AG04450 (cell line): ENCODE measurements at places on chromosomes 1 and 21.

DNA sequence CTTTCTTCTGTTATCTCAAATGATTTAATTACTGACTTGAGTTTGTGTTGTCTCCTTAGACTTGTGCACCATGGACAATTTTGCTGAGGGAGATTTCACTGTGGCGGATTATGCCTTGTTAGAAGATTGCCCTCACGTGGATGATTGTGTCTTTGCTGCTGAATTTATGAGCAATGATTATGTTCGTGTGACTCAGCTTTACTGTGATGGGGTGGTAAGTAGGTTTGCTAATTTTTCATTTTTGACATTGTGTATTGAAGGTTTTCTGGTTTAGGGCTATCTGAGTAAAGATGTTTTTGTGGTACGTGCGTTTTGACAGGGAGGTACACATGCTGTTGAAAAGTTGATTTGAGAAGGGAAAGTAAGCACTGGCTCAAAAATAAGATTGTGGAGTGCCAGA is 14.1 kb downstream of the TTC3 start:
- DNase-seq: no peak

GRCh38 chr1:8396786-8397406 is 79.0 kb downstream of the SLC45A1 start:
- DNase-seq: peak; percentile 89

- no peak for DNase-seq
Observed at GRCh38 chr21:38474124-38474523, 24.2 kb downstream of the ERG start.

DNA sequence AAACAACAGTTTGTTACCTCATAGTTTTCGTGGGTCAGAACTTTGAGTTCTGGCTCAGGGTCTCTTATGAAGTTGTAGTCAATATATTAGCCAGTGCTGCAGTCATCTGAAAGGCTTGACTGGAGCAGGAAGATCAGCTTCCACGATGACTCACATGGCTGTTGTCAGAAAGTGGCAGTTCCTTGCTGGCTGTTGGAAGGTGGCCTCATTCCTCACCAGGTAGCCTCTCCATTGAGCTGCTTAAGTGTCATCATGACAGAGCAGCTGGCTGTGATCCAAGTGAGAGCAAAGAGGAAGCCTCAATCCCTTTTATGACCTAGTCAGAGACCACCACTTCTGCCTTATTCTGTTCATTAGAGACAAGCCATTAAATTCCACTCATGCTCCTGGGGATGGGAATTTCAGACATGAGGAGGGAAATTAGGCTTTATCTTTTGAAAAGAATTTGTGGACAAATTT is 5.6 kb downstream of the OSBPL9 start:
- no peak for DNase-seq

DNA sequence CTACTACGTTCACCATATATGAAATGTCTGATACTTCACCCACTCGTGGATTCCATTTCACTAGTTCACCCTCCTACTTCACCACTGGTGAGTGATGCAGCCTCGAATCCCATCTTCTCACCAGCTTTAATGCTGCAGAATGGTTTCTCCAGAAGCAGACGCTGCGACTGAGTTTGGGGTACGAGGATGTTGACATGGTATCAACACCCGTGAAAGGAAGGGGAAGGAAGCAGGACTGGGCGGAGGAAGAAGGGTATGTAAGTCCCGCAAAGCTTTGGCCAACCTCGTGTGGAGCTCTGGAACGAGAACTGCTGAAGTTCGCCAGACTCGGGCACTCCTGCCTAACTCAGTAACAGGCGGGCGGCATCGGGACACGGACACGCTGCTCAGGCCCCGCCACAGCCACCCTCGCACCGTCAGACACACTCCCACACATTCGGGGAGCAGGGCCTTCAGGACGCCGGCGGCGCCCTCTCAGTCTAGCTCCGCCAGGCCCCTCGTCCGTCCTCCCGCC is 833 bp upstream of the DIP2A start:
- peak; percentile 7 for DNase-seq

- DNase-seq: peak; percentile 91
Observed at GRCh38 chr21:42939582-42940413, 14.4 kb upstream of the ERVH48-1 start.

GRCh38 chr1:212098310-212098709 is 62.8 kb downstream of the DTL start:
- DNase-seq: no peak

GRCh38 chr21:41561701-41562100 is 53.7 kb upstream of the TMPRSS2 start:
- no peak for DNase-seq

- no peak for DNase-seq
Observed at GRCh38 chr1:41791667-41792484, 126.8 kb downstream of the HIVEP3 start.

GRCh38 chr1:55931081-55931940 is 648.1 kb downstream of the PLPP3 start:
- no peak for DNase-seq

GRCh38 chr1:23997812-23998211 is 17.7 kb upstream of the SRSF10 start:
- no peak for DNase-seq

GRCh38 chr1:107547363-107548155 is 406.7 kb downstream of the NTNG1 start:
- no peak for DNase-seq

GRCh38 chr1:14765773-14766172 is 167.3 kb downstream of the KAZN start:
- no peak for DNase-seq

GRCh38 chr1:182610606-182611194 is 6.5 kb upstream of the RGS16 start:
- DNase-seq: no peak

GRCh38 chr1:155379180-155379579 is 58.5 kb downstream of the RUSC1 start:
- DNase-seq: no peak

DNA sequence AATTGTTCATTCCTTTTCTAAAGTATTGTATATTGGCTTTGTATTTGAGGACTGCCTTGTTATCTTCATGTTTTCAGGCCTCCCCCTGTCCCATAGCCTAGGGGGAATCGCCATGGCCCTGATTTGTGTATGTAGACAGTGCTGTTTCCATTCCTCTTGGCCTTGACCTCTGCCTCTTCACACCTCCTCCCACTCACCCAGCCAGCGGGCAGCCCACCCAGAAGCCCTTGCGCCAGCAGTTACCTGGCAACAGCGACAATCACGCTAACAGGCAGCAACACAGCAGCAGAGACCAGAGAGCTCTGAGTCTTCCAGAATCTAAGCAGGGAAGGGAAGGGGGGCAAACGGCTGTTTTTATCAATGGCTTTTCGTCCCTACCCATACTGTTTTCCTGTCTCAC is 50.0 kb upstream of the NPL start:
- DNase-seq: no peak

DNA sequence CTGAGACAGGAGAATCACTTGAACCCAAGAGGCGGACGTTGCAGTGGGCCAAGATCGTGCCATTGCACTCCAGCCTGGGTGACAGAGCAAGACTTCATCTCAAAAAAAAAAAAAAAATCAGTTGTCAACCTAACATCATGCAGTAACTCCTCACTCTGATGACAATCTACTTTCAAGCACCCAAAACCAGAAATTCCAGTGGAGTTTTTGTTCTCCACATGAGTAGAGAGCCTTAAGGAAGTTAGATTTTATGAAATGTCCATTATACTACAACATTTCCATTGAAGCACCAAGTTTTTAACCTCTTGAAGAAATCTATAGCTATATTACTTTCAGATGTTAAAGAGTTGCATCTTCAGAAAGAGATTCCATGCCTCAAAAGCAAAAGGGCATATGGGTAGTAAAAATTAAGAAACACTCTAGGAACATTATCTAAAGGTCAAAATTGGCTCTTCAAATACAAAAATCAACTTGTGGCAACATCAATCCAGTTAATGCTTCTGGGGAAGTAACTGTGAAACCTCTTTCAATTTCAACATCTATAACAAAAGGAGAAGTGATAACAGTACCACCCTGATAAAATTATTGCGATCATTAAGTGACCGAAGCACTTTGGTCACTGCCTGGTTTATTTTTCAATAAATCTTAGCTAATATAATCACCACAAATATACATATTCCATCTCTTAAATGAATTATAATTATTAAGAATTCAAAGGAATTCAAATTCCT is 7.7 kb downstream of the LPGAT1 start:
- no peak for DNase-seq

- no peak for DNase-seq
Observed at GRCh38 chr1:179760521-179760920, 17.4 kb downstream of the FAM163A start.

- DNase-seq: no peak
Observed at GRCh38 chr1:2151911-2152310, 42.7 kb downstream of the FAAP20 start.

DNA sequence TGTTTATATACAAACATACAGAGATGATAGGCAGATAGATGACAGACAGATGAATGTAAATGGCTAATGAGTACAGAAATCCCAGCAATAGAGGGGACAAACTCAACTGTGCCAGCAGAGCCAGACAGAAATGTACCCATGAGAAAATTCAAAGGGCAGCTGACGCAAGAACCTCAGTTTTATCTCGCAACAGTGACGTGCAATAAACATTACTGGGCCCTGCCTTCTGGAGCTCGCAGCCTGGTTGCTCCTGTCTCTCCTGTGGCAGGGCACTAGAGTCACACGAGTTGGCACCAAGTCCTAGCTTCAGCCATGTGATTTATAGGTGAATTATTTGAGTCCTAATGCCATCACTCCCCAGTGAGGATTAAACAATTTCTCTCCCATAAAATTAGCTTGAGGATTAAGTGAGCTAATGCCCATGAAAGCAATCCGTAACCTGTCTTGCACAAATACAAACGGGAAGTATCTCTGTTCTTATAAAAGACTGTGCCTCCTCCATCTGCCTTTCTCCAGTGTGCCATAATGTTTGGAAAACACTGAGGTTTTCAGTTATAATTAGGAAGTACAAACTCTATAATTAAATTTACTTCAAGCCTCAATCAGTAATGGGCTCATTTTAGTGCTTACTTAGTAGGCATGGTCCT is 50.7 kb downstream of the VAV3 start:
- no peak for DNase-seq

DNA sequence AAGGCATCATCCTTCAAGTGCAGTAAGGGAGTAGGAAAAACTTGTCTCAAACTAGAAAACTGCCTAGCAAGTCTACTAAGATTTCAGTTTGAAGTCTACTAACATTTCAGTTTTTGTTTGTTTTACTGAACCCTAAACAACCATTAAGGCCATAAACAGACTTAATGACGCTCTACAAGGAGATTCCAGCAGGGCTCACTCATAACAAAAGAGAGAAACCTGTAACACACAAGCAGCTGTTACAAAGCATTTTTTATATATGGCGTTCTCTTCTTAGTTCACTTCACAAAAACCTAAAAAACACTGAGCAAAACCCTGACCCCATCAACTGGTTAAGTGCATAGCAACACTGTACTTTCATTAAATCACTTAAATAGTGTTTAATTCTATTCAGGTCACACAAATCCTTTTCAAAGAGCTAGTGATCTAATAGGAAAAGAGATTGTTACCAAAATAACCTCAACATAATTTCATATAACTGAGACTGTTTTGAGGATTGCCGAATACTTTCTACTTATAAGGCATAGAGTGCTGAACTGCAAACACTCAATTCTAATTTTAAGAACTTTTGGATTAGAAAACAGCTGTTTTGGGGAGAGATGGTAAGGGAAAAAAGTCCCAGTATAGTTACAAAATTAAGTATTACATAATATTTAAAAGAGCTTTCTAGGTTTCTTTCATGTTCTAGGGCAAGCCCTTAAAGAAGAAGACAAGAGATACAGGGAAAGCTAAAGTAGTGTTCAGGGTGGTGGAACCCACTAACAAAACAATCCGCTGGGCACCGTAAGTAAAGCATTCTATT is 1.4 kb downstream of the B3GALNT2 start:
- peak; percentile 27 for DNase-seq

DNA sequence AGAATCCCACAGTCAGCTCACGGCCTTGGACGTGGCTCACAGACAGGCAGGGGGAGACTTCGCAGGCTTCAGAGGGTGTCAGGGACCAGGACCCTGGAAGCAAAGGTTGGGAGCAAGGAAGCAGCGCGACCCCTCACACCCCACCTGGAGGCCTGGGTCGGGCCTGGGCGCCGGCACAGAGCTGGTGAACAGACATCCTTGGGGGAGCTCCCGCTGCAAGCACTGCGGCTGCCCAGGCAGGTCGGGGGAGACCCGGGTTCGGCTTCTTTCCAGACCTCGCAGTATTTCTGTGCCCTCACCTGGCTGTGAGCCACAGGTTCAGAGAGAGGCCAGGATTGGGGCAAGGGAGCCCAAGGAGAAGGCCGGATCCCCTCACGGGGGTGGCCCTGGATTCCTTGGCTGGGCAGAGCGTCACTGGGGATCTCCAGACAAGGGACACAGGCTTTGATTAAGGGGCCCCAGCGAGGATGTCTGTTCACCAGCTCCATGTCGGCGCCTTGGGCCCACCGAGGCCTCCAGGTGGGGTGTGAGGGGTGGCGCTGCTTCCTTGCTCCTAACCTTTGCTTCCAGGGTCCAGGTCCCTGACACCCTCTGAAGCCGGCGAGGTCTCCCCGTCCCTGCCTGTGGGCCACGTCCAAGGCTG is 37.9 kb upstream of the TSPEAR start:
- DNase-seq: no peak

DNA sequence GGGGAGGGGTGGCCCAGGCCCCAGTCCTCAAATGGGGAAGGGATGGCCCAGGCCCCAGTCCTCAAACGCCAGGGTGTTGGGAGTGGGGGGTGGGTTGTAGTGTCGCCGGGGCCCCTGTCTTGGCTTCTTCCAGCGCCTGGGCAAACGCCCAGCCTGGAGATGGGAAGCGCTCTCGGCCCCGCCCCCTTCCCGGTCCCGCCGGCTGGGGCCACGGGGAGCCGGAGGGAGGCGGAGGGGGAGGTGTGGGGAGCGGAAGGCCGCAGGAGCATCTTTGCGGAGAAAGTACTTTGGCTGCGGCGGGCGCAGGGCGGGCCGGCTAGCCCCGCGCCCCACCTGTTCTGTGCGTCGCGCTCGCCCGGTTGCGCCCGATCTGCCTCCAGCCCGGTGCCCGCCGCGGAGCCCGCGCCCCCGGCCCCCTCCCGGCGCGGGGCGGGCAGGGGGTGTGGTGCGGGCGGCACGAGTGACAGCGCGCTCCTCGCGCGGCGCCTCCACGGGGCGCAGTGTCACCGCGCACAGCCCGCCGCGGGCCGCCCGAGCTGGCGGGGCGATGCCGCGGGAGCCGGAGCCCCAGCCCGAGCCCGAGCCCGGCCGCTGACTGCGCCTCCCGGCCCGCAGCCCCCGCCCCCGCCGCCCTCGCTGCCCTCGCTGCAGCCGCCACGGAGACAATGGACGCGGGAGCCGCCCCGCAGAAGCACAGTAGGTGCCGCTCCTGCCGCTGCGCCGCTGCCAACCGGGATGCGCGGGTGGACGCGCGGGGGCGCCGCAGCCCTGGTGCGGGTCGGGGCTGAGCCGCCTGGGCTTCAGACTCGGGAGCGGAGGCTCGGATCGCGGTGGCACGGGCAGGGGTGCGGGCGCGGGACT is 31.1 kb upstream of the PEX10 start:
- no peak for DNase-seq

DNA sequence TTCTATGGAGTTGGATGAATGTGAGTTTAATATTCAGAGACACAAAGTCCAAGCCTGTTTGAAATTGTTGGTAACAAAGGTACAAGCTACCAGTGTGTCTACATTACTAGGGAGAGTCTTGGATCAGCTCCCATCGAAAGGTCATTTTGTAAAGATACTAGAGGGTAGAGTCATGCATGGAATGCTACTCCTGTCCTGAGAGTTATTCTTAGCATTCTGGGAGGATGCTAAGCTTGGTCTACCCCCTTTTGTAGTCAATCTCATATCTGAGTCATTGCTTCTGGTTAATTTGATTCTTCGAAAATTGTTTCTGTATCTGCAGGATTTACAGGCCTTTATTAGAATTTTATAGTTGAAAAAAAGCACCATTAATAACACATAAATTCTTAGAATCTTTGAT is 240.2 kb downstream of the ST6GALNAC3 start:
- no peak for DNase-seq
